ENCODE measurements at places on chromosomes 16 and 17.

DNA sequence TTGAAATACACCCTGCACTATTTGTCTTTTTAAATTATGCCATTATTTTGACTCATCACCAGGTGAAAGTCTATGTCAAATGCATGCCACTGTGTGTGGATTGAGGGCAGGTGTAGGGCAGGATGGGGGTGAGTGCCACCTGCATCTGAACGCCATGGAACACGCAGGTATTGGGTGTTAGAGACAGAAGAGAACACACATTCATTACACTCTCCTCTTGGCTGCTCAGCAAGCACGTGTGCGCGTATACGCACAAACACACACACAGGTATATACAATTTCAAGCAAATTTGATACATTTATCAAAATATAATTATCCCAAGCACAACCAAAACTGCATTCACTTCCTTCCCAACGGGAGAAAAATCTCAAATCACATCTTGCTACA is 268.9 kb downstream of the NTN1 start:
- DNase-seq, result no peak

- no peak for DNase-seq
Measured at GRCh38 chr17:17810084-17810894, 26.5 kb downstream of the SREBF1 start.

GRCh38 chr16:69494991-69495392 is 70.6 kb downstream of the CYB5B start:
- no peak for DNase-seq

DNA sequence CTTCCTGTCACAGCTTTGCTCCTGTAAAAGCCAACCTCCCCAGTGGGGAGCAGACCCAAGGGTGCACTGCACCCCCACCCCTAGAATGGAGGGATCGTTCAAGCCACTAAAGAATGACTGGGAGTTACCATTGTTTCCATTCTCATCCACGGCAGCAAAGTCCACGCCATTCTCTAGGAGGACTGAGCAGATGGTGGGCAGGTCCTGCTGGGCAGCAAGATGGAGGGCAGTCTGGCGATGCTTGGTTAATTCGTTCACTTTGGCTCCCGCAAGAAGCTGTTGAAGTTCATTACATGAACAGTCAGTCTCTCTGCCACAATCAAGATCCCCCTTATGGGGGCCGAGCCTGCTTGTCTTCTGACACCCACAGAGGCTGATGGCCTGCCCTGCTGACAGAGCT is 30.8 kb downstream of the CYB5D2 start:
- DNase-seq, result no peak

DNA sequence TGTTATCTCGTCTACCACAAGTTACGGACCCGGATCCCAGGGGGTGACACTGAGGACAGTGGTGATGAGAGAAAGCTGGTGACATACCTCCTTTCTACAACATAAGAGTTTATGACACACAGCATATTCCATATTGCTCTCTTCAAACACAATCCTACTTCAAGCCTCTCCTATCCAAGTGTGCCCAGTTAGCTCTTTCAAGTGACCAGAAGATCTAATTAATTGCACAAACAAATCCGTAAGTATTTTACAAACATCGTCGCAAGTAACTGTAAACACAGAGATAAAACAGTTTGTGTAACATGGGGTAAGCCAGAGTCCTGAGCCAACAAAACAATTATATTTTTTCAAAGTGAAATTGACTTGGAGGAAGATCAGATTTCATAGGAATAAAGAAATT is 235.0 kb downstream of the CHD9NB start:
- DNase-seq, result no peak

GRCh38 chr16:58119509-58119845 is 9.7 kb downstream of the CFAP20 start:
- DNase-seq, result no peak

GRCh38 chr17:77718669-77718961 is 239.9 kb upstream of the TNRC6C start:
- DNase-seq, result no peak

GRCh38 chr17:68384471-68384870 is 72.8 kb downstream of the WIPI1 start:
- no peak for DNase-seq

- DNase-seq, result no peak
Measured at GRCh38 chr16:11950388-11950787, 8.5 kb upstream of the NPIPB2 start.

DNA sequence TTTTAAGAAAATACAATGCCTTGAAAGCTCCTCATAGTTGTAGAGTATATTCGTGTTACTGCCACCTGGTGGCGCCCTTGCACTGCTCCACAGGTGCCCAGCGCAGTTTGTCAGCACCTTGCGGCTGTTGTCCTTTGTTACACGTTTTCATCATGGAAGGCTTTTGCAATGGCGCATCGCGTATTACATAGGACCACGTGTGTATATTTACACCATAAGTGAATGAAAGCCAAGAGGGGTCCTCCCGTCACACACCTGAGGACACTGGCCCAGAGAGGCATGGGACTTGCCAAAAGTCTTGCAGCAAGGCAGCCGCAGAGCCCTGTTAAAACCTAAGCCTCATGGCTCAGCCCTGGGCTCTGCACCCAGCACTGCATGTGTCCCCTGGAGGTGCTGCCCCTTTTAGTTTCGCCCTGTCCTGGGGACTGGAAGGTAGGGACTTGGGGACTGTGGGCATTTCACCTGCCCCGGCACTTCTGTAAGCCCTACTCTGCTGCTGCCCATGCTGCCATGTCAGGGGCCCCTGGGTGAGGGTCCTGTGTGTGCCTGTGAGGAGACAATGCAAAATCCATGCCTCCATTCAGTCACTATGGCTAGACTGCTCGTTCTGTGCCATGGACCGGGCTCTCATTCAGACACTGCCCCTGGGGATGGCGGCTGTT is 24.3 kb downstream of the POLR3E start:
- no peak for DNase-seq

GRCh38 chr16:89346869-89347268 is 129.4 kb downstream of the ZNF778 start:
- DNase-seq, result no peak

GRCh38 chr16:12504312-12504711 is 299.4 kb downstream of the CPPED1 start:
- no peak for DNase-seq

DNA sequence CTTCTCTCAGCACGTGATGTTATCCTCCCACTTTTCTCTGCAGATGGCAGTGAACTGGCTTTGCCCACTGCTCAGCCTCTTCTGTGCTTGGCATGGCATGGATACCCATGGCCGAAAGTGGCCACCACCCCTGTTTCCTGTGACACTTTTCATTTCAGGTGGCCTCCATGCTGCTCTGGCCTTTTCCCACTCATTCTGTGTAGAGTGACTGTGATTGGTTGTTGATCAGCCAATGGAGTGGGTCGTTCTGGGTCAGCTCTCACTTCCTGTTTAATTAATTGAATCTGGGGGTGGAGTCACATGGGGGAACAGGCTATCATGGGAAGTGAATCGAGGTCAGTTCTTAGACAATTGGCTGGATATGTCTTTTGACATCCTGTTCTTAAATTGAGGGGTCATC is 350.1 kb upstream of the EEF2KMT start:
- no peak for DNase-seq

DNA sequence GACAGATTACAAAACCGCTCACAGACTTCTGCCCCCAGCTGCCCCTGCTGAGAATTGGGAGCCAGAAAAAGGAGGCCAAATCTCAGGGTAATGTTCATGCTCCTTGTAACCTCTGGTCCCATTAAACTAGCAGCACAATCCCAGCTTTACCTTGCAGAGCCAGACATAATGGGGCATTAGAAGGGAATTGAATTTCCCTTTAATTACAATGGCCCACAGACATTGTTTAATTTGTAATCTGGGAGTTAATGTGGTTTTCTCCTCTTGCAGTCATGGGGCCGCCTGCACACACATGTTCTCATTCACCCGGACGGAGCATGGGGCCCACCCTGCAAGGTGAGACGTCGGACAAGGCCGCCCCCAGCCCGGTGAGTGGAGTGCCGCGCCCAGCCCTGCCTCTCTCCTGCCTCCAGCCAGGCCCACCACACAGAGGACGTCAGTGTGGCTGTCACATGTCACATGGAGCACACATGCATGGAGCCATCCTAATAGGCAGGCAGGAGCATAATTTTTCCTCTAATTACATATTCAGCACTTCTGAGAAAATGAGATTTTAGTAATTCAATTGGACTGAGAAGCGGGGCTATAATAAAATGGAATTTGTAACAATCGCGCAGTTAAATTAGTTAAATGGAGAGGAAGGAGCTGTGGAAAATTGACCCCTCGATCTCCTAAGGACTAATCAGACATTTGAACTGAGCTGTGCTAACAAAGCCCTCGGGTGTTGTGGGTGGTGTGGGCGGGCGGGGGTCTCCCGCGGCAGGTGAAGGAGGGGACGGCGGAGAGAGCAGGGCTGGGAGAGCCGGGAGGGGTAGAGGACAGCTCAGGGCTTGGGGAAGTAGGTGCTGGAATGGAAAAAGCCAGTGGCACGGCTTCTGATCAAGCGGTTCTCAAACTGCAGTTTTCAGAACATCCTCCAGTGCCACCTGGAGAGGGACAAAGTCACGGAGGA is 87.7 kb downstream of the ENGASE start:
- no peak for DNase-seq

DNA sequence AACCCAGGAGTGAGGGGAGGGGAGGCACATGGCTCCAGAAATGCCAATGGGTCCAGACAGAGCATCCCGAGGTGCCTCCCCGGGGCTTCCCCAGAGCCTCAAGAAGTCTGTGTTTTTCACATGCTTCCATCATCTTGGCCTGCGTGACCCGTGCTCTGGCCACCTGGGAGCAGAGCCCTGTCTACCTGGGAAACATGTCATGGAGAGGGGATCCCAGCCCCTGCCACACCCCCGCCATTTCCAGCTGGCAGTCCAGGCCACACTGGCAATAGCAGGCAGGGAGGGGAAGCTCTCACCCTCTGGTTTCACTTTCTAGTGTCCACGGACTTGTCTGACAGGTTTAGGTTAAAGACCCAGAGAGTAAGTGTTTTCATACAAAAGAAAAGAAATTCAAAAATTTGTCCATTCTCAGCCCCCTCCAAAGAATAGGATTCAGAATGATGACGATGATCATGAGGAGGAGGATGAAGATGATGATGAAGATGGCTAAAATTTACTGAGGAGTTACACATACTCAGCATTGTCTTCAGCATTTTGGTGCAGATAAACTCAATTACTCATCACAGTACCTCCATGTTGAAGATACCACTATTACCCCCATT is 9.0 kb downstream of the SMIM5 start:
- DNase-seq, result no peak

- no peak for DNase-seq
Measured at GRCh38 chr17:80866050-80866793, 125.4 kb upstream of the CHMP6 start.

GRCh38 chr16:68236826-68237242 is 907 bp upstream of the ESRP2 start:
- no peak for DNase-seq

DNA sequence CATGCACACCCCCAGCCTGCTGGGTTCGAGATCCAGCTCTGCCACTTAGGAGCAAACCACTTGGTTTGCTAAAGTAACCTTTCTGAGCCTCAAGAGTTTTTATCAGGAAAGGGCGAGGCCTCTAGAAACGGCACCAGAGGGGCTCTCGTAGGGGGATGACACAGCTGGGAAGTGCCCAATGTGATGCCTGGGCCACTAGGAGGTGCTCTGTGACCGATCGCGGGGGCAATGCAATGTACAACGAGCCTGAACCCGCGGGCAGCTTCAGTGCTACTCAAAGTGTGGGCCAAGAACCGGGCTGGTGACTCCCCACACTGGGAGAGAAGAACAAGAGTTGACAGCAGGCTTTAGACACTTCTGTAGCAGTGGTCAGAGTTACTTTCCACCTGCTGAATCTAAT is 9.4 kb downstream of the C16orf89 start:
- DNase-seq, result no peak

- no peak for DNase-seq
Measured at GRCh38 chr16:10949424-10949970, 5.1 kb downstream of the CLEC16A start.

GRCh38 chr16:85055493-85056210 is 28.1 kb downstream of the KIAA0513 start:
- no peak for DNase-seq

GRCh38 chr16:62408760-62409159 is 372.5 kb upstream of the CDH8 start:
- DNase-seq, result no peak

GRCh38 chr16:56923481-56924091 is 8.4 kb upstream of the HERPUD1 start:
- DNase-seq, result no peak

DNA sequence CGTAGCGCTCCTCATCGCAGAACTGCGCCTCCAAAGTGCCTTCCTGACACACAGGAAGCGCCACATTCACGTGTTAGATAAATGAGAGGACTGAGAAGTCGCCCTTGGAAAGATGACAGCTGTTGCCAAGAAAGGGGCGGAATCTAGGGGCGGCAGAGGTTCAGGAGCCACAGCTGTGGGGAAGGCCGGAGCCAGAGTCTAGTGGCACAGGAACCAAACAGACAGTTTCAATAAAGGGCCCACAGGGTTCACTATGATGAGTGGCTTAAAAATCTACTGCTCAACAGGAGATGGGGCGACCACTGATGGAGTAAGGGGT is 4.7 kb downstream of the FLCN start:
- DNase-seq, result no peak

- DNase-seq, result no peak
Measured at GRCh38 chr16:8866884-8867215, 2.0 kb downstream of the CARHSP1 start.

GRCh38 chr17:8223356-8224126 is 13.2 kb upstream of the AURKB start:
- DNase-seq, result peak; percentile 65

DNA sequence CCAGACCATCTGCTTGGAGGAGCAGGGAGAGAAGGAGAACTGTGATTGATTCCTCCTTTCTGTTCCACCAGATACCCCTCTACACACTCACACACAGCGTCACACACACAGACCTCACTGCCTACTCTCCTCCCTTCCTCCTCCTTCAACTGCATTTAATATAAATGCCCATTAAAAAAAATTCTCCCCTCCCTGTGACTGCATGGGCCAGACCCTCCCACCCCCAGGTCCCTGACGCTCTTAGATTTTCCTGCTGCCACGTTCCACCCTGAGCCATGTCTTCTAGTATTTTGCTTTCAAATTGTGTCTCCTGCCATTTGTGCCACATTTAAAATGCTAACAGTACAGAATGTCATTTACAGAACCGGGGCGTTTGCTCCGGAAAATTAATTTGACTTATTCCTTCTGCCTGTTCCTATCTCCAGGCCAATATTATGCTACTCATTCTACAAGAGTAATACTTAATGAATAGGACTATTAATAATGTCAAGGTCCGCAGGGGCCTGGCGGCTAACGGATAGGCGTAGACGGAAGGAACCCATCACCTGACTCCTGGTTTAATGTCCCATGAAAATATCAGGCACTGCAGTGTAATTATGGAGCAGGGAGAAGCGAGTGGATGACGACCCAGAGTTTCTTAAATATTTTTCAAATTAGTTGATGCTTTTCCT is 100.2 kb downstream of the MRM1 start:
- DNase-seq, result no peak

DNA sequence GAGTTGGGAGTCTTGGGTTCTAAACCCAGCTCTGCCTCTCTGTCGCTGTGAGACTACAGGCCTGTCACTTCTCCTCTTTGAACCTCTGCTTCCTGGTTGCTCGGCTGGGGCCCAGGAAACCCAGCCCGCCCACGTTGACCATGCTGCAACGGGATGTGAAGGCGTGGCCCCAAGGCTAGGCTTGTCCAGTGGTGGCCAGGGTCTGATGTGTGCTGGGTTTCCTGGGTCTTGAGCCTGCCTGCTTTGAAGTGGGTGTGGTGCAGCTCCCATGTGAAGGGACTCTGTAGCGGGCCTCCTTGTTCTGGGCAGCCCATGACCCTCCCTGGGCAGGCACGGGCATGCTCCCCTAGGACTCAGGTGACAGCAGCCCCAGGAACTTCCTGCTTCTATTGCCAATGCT is 82.3 kb downstream of the SDR42E1 start:
- no peak for DNase-seq

GRCh38 chr16:18932243-18932987 is 6.2 kb upstream of the SMG1 start:
- DNase-seq, result no peak
